ENCODE measurements at places on chromosomes 1 and 21.

DNA sequence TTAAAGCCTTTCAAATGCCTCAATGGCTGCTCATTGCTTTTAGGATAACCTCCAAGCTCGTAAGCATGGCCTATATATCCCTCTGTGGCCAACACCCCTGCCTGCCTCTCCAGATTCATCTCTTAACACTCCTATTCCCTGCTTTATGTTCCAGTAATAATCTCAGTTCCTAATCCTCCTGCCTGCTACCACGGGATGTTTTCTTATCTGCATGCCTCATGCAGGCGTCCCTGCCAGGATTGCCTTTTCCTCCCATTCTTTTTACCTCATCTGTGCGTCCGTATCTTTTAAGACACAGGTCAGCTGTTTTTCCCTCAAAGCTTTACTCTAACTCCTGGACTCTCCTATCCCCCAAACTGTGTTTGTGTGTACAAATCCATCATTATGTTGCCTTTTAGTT, 36.1 kb downstream of the ZBTB40 start:
- no peak for DNase-seq

- no peak for DNase-seq
Observed at GRCh38 chr1:41610361-41610760, 125.9 kb upstream of the EDN2 start.

DNA sequence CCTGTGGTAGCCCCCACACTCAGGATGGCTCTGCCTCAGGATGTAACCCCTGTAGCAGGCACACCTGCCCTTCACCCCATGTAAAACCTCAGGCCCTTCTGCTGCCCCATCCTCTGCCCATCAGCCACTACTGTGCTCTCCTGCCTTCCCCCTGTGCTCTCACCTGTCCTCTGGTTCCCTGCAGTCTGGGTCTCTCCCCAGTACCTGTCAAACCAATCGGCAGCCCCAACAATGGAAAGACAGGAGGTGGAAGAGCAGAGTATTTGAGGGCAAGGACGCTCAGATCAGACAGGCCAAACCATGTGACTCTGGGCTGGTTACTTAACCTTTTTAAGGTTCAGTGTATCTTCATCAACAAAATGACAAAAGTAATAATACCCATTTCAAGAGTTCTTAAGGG, 30.9 kb downstream of the SMIM12 start:
- DNase-seq: no peak

DNA sequence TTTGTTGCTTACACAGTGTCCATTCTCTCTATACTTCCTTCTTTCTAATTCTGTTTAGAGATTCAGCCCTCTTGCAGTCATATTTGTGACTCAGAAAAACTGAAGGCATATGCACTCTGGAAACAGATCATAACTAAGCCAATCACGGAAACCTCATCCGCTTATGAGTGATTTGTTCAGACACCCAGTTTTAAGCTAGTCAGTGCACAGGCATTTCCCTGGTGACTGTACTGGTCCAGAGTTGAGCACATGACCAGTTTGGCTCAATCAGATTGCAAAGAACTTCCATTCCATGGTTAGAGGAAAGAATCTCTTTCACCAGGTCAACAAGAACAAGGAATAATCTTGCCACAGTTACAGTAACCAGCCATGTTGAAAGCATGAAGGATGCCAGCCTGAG, 69.2 kb upstream of the SGIP1 start:
- no peak for DNase-seq

DNA sequence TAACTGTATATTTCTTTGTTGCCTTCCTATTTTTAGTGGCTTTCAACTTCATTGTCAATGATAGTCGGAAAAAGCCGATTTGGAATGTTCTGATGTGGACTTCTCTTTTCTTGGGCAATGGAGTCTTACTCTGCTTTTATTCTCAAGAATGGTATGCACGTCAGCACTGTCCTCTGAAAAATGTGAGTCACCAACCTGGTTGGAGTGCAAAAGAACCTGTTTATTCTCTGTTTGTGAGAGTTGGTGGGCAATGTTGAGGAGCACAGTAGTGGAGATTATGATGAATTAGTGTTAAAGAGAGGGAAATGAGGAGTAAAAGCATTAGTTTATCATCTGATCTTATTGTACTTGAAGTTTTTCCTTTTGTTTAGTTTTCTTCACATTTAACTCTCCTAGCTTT, 14.5 kb upstream of the AXDND1 start:
- DNase-seq: no peak

GRCh38 chr1:152110860-152111514, 4.3 kb downstream of the TCHH start:
- peak; percentile 89 for DNase-seq

DNA sequence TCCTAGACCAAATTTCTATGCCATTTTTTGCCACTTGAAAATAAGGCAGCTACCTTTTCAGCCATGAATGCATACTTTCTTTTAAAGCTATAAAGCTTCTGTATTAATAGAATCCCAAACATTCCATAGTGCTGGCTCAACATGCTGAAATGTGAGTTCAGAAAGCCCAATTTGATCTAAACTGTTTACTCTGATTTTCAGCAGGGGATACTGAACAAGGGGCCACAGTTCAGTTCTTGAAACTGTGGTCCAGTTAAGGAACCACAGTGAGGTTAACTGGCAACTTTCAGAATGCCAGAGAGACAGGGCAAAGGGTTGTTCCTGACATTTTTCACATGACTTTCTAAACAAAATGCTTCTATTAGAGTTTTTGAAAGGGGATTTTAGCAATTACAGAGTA, 85.7 kb upstream of the COL11A1 start:
- DNase-seq: no peak

GRCh38 chr1:34970829-34971228, 14.3 kb downstream of the TMEM35B start:
- peak; percentile 67 for DNase-seq

DNA sequence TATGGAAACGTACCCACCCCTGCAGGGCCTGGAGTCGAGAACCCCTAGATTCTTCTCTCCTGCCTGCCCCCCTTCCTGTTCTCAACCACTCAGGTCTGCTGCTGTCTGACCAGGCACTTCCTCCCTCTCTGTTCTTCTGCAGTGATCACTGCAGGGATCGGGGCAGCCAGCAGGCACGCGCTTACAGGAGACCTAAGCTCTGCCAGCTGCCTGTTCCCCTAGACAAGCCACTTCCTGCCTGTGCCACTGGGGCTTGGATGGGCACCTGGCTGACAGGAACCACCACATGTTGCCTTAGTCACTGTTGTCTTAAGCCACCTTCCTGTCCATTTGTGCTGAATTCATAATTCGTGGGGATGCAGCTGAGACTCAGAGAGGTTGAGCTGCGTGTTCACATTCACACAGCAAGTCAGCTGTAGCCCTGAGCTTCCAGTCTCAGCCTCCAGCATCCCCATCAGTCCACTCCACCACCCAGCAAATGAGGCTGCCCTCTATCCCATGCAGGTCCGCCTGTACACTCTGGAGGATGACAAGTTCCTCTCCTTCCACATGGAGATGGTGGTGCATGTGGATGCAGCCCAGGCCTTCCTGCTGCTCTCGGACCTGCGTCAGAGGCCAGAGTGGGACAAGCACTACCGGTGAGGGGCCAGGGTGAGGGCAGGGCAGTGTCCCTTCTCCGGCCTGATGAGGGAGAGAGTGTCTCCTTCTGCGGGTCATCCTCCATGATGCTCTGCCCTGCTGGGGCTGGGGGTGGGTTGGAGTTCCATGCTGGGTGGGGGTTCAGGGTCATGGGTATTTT, 18.6 kb downstream of the FAM151A start:
- no peak for DNase-seq
